Stimulated activated CD4-positive, alpha-beta T cell treated with anti-CD3 and anti-CD28 coated beads, Interleukin-4, amount 100 ng/mL, for 48 hours (primary cell): ENCODE measurements at places on chromosomes 16 and 17.
A peak's percentile ranks its signal among the peaks of the same experiment; 100 is the strongest.

DNA sequence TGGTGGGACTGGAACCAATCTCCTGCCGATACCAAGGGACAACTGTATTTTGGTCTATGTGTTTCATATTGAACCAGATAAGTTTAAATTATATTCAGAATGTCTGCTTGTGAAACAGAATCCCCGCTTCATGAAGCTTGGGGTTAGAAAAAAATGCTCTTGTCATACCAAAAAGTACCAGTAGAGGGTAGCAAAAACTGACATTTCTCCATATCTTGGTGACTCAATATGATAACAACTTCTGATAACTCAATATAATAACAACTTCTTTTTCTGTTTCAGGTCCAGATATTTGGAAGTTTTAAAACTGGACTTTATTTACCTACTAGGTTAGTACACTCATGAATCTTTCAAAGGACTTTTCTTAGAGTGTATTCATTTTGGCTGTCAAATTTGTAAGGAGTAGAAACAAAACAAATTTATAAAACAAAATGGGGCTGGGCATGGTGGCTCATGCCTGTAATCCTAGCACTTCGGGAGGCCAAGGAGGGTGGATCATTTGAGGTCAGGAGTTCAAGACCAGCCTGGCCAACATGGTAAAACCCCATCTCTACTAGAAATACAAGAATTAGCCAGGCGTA, 52.3 kb upstream of the ADCY7 start:
- no peak for DNase-seq

DNA sequence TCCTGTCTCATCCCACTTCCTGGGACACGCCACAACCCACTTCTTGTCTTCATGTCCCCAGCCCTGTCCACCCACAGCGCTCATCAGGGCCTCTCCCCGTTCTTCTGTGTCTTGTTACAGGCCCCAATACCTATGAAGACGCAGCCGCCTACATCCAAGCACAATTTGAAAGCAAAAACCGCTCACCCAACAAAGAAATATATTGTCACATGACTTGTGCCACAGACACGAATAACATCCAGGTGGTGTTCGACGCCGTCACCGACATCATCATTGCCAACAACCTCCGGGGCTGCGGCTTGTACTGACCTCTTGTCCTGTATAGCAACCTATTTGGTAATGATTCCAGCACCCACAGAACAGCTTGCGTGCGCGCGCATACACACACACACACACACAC, 70.6 kb downstream of the AMFR start:
- no peak for DNase-seq

DNA sequence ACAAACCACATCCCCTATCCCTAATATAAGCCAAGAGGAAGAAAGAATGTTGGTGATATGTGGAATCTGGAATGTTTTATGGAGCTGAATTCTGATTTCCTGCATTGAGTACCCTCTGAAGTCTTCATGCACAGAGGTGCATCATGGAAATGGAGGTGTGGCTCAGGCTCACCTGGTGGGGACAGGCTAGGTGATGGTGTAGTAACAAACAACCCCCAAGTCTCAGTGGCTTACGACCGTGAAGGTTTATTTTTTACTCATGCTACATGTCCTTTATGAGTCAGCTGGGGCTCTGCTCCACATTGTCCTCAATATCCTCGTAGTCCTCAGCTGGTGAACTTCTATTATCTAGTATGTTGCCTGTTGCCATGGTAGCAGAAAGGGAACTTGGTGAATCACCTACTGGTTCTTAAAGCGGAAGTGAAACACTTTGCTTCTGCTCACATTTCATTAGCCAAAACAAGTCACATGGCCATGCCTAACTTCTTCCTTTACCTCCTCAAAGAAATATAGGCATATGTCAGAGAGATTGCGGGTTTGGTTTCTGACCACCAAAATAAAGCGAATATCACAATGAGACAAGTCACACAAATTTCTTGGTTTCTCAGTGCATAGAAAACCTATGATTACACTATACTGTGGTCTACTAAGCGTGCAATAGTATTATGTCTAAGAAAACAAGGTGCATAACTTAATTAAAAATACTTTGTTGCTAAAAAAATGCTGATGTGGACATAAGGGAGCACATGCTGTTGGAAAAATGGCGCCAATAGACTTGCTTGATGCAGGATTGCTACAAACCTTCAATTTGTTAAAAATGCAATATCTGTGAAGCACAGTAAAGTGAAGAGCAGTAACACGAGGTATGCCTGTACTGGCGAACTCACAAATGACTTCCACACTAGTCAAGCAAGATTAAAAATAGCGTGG, at the start of gene PMFBP1:
Gene PMFBP1 (minus strand): TSS at position 51 of the 930 bp plus-strand sequence. CDS start 947 bp downstream, outside the sequence.
- DNase-seq, result peak; percentile 4

GRCh38 chr17:16818821-16819683, 129.0 kb downstream of the CCDC144A start:
- DNase-seq, result no peak

DNA sequence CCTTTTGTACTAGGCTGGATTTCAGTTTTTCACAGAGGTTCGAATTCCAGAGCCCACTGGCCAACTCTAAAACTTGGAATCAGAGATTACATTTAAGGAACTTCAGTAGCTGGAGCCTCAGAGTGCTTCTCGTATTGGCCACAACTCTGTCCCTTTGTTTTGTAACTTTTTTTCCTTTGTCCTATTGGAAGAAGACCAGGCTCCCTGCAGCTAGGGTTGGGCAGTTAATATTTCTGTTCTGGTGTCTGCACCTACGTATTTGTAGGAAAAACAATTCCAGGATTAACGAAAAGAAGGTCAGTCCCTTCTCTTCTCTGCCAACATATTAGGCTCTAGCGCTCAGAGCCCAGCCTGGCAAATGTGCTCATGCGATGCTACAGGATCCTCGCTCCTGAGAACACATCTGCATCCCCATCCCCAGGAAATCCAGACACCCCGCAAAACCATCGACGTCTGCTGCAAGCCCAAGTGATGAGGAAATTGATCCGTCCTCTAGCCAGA, 1.9 kb downstream of the CDH11 start:
- no peak for DNase-seq

DNA sequence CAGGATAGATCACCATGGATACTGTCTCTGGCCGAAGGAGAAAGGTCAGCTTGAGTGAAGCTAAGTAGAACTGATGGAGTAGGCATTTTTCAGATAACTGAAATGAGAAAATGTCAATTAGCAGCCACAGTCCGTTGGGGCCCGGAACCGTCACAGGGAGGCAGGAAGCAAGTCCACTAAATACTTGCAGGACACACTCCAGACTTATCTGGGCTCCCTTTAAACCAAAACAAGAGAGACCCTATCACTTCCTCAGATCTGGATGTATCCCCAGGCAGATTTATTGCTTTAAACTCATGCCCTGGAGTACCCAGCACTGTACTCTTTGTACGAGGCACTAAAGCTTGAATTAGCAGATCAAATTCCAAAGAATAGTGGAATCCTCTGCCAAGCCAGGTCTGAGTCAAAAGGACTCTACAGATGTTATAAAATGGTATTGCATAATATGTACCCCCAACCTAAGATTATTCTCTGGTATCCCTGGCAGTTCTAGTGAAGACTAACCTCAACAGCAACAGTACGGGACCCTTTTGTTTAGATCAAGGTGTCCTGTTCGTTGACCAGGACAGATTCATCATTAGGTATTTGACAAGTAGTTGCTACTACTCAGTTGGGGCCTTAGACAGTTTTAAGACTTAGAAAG, 8.1 kb downstream of the ZP2 start:
- DNase-seq, result no peak

DNA sequence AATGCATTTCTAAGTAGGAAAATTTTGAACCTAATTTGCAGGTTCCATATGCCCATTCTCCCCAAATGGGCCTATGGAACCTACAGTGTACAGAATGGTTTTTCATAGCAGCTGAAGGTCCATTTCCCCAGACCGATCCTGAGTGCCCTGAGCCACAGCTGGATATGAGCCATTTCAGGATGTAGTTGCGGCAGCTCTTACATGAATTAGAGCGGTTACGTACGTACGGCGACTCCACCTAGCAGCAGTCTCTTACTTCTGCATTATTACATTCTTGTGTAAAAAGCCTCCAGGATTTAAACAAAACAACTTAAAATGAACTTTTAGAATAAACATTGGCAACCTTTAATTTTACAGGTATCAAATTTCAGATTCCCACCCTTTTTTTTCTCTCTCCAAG, 225.3 kb downstream of the SNX29 start:
- no peak for DNase-seq

- no peak for DNase-seq
Observed at GRCh38 chr17:60941028-60941427, 263.4 kb downstream of the BCAS3 start.

DNA sequence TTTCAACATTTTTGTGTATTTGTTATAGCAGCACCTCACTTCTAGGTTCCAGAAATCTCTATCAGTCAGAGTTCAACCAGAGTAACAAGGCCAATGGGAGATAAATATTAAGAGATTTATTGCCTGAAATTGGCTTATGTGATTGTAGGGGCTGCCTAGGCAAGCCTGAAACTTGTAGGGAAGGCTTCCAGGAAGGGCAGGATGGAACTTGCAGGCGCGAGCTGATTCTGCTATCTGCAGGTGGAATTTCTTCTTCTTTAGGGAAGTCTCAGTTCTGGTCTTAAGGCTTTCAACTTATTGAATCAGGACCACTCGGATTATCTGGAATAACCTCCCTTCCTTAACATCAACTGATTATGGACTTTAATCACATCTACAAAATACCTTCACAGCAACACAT, 199.5 kb upstream of the NLRP1 start:
- DNase-seq, result no peak

DNA sequence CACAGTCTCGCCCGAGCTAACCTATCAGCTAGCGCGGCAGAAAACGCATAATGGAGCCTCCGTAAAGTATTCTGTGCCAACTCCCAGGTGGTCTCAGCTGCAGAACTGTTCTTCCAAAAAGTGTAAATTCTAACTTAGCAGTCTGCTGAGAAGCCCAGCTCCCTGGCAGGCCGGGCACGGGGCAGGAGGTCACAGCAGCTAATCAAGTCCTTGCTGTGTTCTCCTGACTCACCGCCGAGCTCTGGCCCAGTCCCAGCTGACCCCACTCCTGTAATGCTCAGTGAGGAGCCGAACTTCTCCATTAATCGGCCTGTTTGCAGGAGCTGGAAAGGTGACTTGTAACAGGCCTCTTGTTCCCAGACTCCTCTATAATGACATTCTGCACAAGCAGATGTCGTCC, 193.3 kb downstream of the IRX3 start:
- DNase-seq, result no peak

DNA sequence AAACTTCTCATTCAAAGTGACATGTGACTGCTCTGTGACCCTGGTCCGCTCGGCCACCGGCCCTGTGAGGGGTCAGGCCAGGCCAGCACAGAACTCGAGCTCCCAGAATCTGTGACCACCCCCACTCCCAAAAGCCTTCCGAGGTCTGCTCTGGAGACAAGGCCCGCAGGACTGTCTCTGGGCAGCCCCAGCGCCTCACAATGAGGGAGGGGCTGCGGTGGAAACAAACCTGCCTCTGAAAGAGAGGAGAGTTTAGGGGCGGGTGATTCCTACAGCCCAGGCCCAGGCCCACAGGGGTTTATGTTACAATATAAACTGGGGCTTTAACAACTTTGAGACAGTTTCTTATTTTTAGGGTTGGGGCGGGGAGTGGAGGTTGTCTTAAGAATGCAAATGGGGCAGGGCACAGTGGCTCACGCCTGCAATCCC, 19.9 kb downstream of the IGFBP4 start:
- DNase-seq, result no peak

DNA sequence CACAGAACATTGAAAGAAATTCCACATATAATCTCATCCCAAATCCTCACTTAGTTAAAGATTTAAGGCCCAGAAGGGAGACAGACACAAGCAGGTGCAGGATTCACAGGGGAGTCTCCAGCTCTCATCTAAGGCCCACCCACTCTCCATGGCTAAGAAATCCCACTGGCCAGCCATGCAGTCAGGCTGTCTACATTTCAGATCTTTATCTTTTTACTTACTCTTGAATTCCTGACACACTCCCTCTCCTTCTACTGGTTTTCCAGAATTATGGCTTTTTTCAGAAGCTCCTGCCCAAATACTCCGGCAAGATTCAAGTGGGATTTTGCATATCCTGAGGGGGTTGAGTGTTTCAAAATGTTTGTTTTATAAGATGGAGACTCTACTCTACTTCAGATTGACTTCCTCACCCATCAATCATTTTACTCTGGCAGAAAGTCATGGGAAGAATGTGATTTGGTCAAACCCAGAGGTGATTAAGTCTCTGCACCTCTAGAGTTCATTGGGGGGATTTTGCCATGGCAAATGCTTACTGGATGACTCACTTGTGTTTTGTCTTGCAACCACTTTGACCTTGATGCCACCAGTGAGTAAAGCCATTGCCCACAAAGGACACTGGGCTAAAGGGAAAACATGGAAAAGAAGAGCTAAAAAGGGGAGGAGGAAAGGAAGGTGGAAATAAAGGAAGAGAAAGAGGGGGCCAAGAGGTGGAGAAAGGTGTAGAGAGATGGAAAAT, 688.8 kb upstream of the SALL1 start:
- no peak for DNase-seq

DNA sequence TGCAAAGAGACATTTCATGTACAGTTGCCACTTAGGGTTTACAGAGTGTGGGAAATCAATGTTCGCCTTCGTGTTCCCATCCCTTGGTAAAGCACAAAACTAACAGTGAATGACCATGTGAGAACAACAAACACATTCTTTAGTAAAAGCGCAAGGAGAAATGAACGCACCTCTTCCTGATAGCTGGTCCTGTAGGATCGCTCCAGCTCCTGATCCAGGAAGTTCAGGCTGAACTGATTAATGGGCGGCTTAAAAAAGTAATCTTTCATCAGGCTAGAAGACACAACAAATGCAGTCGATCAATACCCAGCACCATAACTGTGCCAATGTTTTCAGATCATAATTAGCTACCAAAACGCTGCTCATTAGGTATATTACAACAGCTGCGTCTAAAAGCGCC, 108.3 kb upstream of the CREBBP start:
- no peak for DNase-seq

DNA sequence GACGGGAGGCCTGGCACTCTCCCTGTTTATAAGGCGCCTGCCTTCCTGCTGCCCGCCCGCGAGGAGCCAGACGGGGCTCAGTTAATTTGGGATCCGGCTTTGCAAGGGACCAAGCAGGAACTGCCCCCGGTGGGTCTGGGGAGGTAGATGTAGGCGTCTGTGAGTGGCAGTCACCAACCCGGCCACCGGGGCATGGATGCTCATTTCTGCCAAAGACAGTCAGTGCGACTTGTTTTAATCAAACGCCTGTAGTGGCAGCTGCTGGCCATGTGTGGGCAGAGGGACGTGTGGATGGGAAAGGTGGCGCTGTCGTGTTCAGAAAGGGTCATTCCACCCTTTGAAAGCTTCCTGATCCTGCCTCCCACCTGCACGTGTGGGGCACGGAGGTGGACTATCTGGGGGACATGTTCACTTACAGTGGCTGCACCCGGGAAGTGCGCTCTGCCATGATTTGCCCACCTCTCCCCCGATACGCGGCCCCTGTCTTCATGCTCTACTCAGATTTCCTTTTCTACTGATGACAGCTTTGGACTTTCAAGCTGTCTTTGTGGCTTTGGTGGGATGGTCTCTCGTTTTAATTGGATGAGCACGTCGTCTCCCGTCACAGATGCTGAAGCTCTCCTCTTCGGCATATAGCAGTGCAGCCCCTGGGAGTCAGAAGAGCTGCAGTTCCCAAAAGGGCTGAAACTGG, 60.3 kb upstream of the CIBAR2 start:
- no peak for DNase-seq

- no peak for DNase-seq
Observed at GRCh38 chr17:42522263-42522790, 13.7 kb upstream of the NAGLU start.
